ENCODE measurements at places on chromosomes 1 and 21.

- no peak for DNase-seq
Observed at GRCh38 chr21:42964546-42965210, 9.7 kb upstream of the PKNOX1 start.

DNA sequence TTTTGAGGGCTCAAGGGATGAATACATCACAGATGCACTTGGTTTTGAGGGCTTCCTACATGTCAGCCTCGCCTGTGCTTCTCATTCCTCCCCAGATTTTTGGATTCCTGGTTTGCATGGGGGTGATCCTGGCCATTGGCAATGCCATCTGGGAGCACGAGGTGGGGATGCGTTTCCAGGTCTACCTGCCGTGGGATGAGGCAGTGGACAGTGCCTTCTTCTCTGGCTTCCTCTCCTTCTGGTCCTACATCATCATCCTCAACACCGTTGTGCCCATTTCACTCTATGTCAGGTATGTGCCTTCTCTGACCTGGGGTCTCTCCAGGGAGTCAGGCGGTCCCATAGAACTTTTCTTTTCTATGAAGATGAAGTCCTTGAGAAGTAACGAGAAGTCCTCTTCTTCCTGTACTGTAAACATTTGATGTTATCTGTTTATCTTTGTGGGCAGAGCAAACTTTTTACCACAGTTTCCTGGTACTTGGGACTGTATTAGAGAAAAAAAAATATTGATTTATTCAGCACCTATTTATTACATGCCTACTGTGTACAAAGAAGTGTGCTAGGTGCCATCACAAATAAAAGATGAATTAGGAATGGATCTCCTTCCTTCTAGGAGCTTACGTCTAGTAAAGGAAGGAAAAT is 12.0 kb downstream of the ATP8B2 start:
- no peak for DNase-seq

GRCh38 chr1:225427235-225428067 is at the start of gene LBR:
LBR (minus strand) TSS chr1:225428038; CDS start chr1:225424075, 3,963 bp downstream.
- DNase-seq = no peak

- no peak for DNase-seq
Observed at GRCh38 chr1:222018041-222018440, 276.2 kb upstream of the DUSP10 start.

DNA sequence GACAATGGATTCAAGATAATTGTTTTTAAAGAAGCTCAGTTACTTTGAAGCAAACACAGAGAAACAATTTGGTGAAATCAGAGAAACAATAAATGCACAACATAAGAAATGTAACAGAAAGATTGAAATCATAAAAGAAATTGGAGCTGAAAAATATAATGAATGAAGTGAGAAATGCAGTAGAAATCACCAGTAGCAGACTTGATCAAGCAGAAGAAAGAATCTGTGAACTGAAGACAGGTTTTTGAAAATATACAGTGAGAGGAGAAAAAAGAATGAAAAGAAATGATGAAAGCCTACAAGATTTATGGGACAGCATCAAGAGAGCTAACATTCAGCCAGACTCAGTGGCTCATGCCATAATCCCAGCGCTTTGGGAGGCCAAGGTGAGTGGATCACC is 4.2 kb upstream of the SELP start:
- no peak for DNase-seq

DNA sequence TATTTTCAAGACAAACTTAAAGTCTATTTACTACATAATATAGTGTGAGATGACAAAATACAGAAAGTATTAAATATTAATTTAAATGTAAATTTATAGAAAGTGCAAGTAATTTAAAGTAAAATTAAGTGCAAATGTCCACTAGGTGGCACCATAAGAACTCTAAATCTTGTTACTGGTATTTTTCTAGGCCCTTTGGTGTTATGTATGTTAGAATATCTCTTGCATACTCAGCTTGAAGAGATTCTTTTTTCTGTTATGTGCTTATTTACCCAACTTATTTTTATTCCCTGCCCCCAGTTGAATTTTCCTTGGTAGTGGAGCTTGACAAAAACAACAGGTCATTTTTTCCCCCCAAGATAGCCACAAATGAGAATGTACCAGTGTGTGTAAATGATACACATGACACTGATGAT is 71.5 kb downstream of the RPS6KC1 start:
- DNase-seq = peak; percentile 35

GRCh38 chr1:235648954-235649367 is 623 bp downstream of the GNG4 start:
- no peak for DNase-seq

GRCh38 chr1:85275701-85276214 is 674 bp downstream of the BCL10 start:
- DNase-seq = no peak

DNA sequence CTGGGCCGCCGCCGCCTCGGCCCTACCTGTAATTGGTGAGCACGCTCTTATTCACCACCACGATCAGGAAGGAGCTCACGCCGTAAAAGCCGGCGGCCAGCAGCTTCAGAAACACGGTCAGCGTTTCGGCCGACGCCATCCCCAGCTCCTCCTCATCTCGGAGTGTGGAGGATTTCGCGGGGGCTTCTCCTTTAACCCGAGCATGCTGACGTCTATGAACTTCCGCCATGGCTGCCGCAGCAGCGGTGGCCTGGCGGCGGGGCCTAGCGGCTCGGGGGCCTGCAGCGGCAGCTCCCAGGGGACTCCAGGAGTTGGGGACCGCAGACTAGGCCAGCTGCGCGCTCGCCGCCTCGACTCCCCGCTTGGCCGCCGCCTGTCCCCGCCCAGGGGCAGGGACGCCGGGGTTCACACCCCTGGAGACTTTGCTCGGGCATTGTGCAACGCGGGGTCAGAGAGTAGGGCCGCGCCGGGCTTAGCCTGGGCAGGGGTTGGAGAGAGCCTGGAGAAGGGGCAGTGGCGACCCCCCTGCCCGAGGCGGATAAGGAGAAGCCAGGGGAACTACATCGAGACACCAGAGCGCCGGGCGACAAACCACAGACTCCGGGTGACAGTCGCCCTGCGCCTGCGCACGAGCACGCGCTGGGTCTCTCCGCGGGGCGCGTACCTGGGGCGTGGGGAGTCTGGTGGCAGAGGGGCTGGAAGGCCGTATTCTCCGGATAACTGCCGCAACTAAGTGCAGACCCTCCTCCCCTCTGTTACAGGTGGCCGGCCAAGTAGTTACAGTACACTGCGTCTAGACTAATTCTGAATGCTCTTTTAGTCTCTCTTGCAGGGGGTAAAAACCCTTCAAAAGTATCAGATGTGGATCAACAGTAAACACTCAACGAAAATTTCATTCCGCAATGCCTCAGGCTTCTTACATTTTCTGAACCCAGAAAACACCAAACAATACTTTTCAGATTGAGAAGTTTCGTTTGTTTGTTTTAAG is at the start of gene SLC35D1:
TSS of gene SLC35D1 (minus strand) at position 364 of the 988 bp plus-strand sequence. CDS start at position 229, 135 bp downstream.
- DNase-seq = no peak

Data from HFF-Myc (cell line).